HS-27A (cell line): ENCODE measurements at places on chromosomes 7 and 10.

DNA sequence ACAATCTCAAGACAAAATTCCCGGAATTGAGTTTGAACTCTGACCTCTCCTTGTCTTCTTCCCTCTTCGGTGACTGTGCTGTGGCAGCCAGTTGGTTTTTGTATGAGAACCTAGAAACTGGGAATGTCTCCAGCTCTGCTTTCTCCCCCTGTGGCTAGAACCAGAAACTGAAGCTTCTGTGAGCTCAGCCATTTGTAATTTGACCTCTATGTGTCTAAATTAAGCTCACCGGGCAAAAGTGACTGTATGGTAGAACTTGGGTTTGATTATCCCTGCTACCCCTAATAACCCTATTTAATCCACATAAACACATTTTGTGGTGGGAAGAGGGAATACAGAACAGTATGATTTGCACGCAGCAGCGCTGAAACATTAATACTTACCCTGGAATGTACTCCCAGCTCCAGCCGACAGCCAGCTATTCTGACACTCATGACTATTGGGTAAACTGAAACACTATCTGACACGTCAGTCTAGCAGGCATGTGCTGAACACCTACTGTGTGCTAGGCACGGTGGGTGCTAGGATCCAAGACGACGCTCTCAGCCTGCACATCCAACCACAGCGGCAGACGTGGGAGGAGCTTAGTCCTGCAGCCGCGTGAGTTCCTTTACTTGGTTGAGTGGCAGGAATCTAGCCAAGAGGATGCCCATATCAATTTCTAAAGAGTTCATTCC lies 324.8 kb downstream of the SFMBT2 start:
- DNase-seq = no peak

DNA sequence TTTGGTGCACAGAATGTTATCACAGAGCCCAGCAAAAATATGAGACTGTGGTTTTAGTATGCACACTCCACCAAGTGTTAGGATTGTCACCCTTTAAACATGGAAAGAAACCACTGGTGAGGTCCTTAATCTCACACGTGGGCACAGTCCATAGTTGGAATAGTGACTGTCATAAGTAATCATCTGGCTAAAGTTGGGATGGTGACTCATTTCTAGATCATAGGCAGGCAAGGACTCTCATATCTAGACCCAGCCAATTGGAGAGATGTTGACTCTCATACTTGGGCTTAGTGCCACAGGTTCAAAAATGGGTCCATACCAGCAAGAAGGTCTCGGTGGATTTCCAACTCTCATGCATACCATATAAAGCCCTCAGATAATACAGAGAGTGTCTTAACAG lies 39.6 kb upstream of the ZNF680 start:
- no peak for DNase-seq

DNA sequence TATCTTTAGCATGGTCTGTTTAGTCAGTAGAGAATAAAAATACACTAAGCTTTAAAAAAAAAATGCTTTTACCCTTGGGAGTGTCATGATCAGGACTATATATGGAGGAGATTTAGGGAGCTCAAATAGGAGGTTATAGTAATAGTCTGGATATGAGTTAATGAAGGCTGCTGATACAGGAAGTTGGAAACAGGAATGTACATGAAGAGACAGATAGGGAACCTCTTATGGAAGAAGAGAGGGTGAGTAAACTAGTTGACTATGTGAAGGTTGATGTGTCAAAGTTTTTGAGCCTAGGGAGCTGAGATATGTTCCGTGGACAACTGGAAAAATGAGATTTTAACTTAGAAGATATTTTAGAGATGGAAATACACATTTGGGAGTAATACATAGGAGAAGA lies 472.0 kb upstream of the FZD8 start:
- no peak for DNase-seq

- no peak for DNase-seq
Measured at GRCh38 chr10:75189266-75190096, 21.1 kb upstream of the VDAC2 start.

- no peak for DNase-seq
Measured at GRCh38 chr10:84258034-84258695, 13.3 kb downstream of the RGR start.

DNA sequence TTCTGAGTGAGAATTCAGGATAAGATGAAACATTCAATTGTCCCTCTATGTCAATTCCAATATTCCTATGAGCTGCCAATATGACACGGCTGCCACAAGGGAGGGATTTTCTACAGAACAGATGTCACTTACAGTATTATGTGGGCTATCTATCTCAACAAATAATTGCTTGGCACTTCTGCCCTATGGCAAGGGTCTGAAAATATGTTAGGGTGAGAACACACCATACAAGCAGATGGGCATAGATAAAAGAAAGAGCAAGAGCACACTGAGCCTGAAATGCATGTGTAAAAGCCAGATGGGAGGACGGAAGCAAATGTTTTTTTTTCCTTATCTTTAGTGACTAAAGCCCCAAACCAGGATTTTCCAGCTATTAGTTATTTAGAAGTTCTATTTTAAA lies 70.1 kb upstream of the TFEC start:
- DNase-seq = no peak
